Renal cortical epithelial cell (primary cell): ENCODE measurements at places on chromosomes 11 and 22. TPM values are rescaled to one million over a fixed set of nuclear protein-coding genes. Genes with fewer than 3 reads are reported as not detected.
A peak's percentile ranks its signal among the peaks of the same experiment; 100 is the strongest.

OR6A2 gene
- 0.50 TPM in 1 of 2 replicates, not detected in the other for total RNA-seq

HEPACAM gene
- 0.25 TPM in 1 of 2 replicates, not detected in the other for total RNA-seq

GRCh38 chr11:47355283-47356128 is 3.0 kb upstream of the MYBPC3 start:
- peak; percentile 85 for DNase-seq

DNA sequence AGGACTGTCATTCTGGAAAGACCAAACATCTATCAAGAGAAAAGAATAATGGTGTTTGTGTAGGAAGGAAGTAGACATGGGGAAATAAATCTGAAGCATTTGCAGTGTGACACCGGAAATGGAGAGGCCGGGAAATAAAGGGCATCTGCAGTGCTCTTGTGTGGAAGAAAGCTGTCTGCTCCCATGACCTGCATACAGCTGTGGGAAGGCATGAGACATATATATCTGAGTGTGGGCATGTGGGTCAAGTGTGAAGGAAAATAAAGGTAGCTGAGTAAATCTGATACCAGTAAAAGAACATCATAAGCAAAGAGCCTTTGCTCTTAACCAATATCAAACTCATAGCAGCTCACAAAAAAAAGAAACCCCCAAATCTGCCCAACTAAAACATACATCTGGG is 72.1 kb upstream of the OR5AK2 start:
- DNase-seq: no peak

- no peak for DNase-seq
Measured at GRCh38 chr11:44566952-44567875, 1.8 kb downstream of the CD82 start.

- no peak for DNase-seq
Measured at GRCh38 chr11:76641905-76642304, 28.6 kb downstream of the LRRC32 start.

- no peak for DNase-seq
Measured at GRCh38 chr11:43269254-43269918, 42.4 kb upstream of the API5 start.

DNA sequence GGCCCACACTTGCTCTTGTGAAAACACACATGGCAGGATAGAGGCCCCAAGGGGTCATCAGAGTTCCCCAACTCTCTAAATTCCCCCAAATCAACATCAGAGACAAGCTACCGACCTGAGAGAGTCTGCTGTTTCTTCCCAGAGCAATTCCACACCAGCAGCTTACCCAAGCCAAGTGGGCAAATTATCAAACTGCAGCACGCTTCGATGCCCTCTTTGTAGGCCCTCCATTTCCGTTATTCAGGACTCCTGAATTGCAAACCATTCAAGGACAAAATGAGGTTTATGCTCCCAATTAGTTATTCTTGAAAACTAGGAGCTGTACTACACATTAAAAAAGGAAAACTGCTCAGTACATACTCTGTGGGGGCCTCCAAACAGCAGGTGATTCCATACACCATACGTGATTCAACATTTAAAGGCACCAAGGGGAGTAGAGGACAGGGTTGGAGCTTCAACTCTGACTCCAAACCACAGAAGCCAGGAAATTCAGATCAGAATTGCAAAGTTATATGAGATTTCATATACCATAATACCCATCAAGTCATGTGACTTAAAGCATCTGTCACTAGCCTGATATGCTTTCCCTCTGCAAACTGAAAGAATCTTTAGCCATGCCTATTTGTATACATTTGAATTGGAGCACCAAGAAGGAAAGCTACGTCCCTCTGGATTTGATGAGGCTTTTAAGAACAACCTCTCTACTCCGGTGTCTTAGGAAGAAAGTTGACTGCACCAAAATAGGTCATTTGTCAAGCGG is 234.8 kb downstream of the CADM1 start:
- DNase-seq: no peak

DNA sequence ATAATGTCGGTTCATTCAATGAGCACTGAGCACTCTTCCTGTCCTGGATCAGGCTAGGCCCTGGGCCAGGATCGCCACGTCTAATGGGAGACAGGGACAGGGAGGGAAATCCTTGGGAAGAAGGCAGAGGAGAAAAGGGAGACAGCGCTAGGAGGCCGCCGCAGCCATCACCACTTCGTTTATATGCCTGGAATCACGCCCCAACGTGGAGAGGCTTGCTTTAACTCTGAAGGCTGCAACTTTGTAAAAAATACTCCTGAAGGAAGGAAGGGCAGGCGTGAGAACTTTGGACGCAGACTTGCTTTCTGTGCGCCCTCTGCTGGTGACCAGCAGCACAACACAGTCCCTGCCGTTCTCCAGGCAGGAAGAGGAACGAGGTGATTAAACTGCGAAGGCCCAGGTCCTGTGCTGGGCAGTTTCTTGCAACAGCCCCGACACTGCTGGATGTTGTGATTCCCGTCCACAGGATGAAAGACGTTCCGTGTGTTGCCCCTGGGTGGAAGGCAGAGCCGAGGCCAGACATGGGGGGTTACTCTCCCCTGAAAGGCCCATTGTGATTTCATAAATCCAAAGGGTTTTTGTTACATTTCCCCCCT is 22.1 kb downstream of the RIBC2 start:
- DNase-seq: peak; percentile 76

DNA sequence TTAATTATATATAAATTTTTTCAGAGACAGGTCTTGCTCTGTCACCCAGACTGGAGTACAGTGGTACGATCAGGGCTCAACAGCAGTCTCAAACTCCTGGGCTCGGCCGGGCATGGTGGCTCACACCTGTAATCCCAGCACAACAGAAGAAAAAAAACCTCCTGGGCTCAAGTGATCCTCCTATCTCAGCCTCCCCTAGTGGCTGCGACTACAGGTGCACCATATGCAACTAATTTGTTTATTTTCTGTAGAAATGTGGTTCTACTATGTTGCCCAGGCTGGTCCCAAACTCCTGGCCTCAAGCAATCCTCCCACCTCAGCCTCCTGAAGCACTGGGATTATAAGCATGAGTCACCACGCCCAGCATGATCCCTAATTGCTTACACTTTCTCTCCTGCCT is 56.1 kb upstream of the SLC35C1 start:
- DNase-seq: no peak

DNA sequence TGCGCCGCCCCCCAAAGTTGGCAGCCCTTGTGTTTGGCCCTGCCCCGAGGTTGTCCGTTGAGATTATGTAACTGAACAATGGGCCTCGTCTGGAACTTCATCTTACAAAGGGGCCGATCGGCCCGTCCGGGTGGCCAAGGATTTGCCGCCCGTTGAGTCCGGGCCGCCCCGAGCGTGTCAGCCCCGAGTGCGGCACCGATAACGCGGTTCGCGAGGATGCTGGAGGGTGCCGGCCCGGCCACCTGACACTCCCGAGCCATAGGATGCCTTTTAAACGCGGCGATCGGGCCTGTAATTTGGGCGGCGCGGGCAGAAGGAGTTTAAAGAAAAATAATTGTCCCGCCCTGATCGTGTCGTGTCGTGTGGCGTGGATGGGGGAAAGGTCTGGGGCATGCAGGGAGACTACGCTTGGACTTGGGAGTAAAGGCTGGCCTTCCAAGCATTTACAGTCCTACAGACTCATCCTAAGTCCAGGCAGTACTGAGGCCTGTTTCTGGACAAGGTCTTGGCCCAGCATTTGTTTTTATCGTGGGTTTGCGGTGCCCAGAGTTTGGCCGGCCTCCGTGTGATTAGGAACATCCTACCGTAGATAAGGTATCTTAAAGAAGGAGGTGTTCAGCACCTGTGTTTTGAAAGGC is 1.3 kb downstream of the WEE1 start:
- no peak for DNase-seq

GRCh38 chr22:39383841-39384625 is 15.5 kb upstream of the TAB1 start:
- no peak for DNase-seq
